Iris pigment epithelial cell (primary cell): ENCODE measurements at places on chromosomes 6 and 20.

- no peak for DNase-seq
These were observed 9.5 kb downstream of the NPEPL1 start for GRCh38 chr20:58702161-58702510.

GRCh38 chr20:56716806-56717205 lies 87.7 kb downstream of the TFAP2C start:
- DNase-seq = no peak

- peak; percentile 47 for DNase-seq
These were observed 107.5 kb downstream of the SLC22A3 start for GRCh38 chr6:160455541-160456213.

DNA sequence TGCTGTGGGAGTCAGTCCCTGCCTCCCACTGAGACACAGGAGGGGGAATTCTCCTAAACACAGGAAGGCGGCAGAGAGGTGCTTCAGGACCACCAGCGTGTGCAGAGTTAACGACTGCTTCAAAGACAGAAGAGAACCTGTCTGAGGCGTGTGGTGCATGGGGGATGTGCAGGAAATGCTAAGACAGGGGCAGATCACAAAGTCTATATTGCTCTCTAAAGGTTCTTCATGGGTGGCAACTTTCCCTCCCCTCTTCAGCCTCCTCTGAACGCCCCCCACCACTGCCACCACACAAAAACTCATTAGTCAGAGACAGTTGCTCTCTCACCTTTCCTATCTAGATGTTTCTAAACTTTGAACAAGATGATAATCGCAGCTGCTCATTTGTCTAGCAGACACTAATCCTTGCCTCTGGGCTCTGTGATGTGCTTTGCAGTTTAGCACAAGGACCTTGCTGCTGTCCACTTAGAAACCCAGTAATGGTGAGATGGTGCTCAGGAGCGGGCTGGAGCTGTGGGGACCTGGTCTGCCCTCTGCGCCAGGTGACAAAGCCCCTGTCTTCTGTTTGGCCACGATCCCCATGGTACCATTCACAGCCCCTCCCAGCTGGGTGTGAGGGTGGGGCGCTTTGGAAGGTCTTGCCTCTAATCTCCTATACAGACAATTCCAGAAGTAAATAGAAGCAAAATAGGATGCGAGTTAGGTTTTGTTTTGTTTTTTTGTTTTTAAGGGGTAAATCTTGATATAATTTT lies 219.6 kb downstream of the NRN1 start:
- no peak for DNase-seq

DNA sequence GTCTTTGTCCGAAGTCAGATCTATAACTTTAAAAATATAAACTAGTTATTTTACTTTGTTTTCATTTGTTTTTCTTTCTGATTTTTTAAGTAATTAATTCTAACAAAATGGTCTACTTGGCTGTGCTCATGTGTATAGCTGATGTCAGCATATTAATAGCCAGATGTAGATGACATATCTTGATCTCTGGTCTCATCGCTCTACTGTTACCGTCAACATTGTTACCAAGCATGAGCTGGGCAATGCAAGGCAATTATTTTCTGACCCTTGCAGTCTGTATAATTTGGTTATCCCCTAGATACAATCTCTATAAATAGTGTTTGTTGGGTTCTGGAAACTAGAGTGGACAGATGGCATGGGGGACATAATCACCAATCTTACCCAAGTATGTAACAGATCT lies 151.6 kb upstream of the PTPRK start:
- no peak for DNase-seq

- DNase-seq = no peak
These were observed 64.0 kb upstream of the RNF146 start for GRCh38 chr6:127202676-127203075.

- DNase-seq = peak; percentile 7
These were observed 20.8 kb downstream of the DAAM2 start for GRCh38 chr6:39812853-39813533.

DNA sequence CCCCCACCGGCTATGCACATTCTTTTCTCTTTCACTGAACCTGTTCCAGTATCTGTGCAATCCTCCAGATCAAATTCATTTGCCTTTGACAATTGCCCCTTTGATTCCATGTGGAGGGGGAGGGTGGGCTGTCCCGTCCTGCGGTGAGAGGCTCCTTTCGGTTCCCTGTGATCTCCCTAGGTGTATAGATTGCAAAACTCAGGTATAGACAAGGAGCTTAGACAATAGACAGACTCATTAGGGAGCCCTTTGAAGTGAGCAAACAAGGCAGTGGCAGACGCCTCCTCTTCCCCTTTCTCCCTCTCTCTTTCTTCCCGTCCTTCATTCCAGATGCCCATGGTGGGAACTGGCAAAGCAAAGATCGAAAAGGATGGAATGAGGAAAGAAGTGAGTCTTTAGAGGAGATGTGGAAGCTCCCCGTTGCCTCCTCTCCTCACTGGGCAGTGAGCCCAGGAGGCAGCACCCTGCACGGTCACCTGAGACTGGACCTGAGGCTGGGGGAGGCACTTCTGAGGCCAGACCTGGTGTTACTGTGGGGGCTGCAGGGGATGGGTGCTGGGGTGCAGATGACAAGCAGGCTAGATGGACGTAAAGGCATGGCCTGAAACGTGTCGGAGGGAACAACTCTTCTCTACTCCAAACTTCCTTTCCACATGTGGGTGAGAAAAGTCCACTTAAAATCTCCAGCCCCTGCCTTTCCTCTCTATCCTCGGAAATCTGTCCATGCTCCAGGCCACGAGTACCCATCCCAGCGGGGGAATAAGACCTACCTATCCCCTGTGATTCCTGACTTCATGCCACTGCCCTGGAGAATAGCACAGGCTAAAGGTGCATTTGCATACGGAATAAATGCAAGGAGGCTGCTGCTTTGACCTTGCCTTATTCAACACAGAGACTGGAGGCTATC lies 256.6 kb upstream of the FOXQ1 start:
- DNase-seq = no peak

- no peak for DNase-seq
These were observed 144.0 kb downstream of the BCKDHB start for GRCh38 chr6:80250391-80250997.

- no peak for DNase-seq
These were observed 33.0 kb downstream of the LMBRD1 start for GRCh38 chr6:69763763-69764162.

- no peak for DNase-seq
These were observed 36.5 kb upstream of the TNFAIP3 start for GRCh38 chr6:137830511-137830911.

- no peak for DNase-seq
These were observed 119.4 kb downstream of the AIG1 start for GRCh38 chr6:143179901-143180612.

DNA sequence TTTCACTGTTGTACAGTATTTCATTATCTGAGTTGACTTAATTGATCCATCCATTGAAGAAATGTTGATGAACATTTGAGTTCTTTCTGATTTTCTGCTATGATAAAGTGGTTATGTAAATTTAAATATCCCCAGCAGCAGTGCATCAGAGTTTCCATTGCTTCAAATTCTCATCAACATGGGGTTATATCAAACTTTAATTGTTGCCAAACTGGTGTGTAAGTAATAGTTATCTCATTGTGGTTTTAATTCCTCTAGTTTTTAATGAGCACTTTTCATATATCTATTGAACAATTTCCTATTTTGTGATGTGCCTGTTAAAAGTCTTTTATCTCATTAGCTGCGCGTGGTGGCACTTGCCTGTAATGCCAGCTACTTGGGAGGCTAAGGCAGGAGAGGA lies 18.1 kb downstream of the ZNFX1 start:
- DNase-seq = no peak

- no peak for DNase-seq
These were observed 280.2 kb downstream of the TAF4 start for GRCh38 chr20:61785567-61785816.

- DNase-seq = no peak
These were observed 219.9 kb upstream of the SSTR4 start for GRCh38 chr20:22815206-22815551.

- peak; percentile 42 for DNase-seq
These were observed 47.8 kb downstream of the ARHGAP40 start for GRCh38 chr20:38649275-38649891.

DNA sequence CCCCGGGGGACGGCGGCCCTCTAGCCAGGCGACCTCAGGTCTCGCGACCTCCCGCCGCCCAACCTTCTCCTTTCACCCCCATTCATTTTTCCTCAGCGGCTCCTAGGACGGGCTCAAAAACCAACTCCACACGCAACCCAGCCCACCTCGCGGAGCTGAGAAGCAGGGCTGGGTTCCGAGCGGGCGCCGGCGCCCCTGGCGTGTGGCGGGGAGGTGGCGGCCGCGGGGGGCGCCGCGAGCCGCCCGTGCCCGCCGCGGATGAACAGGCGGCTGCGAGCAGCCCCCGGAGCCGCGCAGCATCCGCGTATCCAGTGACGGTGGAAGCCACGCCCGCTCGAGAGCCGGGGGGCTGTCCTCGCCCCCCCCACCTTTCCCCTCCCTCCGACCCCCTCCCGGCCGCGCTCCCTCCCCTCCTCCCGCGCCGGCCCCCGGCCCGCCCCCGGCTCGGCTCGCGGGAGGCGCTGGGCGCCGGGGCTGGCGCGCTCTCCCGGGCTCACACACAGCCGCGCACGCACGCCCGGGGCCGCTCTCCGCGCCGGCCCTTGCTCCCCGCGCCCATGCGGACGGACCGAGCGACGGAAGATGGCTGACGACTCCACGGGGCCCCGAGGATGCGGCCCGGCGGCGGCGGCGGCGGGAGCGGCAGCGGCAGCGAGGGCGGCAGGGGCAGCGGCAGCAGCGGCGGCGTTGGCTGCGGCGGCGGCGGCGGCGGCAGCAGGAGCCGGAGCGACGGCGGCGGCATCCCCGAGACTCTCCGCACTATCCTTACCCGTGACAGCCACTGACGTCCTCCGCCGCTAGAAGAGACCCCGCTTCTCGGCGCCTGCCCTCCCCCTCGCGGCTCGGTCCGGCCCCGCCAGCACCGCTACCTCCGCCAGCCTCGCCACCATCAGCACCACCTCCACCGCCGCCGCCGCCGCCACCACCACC lies at the start of gene SOBP:
SOBP (plus strand) TSS at position 482 of the 930 bp plus-strand sequence. CDS start 500 bp downstream, outside the sequence.
- DNase-seq = peak; percentile 28

DNA sequence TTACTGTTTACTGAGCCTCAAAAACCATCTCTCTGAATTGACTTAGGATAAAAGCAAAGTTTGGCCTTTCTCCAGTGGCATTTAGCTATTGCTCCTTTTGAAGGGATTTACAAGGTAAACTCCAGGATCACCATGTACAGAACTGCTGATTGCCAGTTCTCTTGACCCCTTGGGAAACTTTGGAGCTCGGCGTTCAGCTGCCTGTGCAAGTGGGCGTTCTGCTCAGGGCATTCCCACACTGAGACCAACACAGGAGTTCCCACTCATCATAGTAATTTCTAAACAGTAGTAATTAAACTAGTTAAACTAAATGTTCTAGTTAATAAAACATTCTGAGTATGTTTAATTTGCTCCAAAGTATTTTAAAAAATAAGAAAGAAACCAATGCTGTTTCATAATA lies 14.9 kb downstream of the KCNQ5 start:
- DNase-seq = no peak

- peak; percentile 70 for DNase-seq
These were observed 52.6 kb downstream of the FIG4 start for GRCh38 chr6:109743739-109744138.

- DNase-seq = no peak
These were observed 40.3 kb upstream of the IRF4 start for GRCh38 chr6:351011-351866.

DNA sequence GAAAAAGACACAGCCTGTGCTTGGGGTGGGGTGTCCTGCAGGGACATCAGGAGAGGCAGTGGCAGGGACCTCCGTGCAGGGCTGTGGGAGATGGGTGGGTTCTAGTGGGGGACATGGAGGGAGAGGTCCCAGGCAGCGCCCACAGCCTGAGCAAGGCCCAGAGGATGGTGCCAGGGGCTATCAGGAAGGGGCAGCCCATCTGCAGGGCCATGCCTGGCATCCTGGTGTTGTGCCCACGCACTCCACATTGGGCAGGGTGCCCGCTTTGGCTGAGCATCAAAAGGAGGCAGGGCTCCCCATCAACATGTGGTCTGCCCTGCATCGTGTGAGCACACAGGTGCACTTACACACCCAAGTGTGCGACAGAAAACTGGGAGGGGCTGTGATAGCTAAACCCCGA lies 184.3 kb upstream of the SNX9 start:
- no peak for DNase-seq

DNA sequence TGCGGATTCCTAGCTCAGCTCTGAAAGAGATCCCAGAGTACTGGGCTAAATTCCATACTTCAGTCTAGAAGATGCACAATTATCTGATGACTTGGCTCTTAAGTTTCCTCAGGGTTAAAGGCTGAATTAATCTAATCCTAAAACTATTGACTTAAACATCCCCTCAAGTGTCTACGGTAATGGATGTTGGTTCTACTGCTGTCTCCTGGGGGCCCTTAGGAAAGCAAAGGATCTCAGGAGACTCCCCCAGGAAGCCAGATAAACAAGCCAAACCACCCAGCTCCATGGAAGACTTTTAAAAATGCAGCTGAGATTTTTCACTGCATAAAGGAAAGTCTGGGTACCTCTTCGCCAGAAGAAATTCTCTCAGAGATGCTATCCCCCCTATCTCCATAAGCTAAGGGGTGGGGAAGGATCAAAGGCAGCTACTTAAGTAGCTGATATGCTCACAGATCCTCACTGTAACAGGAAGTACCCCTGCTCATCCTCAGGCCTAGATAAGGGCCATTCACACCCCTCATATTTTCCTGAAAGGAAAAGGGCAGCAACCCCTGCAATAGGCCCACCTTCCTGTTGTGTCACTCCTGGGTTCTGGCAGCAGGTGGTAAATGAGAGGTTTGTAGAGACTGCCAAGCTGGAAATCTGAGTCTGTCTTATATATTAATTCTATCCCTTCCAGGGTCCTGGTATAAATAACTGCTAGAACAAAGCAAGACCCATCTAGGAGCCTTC lies 9.3 kb downstream of the NDRG3 start:
- DNase-seq = no peak

- peak; percentile 57 for DNase-seq
These were observed 46.4 kb upstream of the SPDEF start for GRCh38 chr6:34602318-34603111.

DNA sequence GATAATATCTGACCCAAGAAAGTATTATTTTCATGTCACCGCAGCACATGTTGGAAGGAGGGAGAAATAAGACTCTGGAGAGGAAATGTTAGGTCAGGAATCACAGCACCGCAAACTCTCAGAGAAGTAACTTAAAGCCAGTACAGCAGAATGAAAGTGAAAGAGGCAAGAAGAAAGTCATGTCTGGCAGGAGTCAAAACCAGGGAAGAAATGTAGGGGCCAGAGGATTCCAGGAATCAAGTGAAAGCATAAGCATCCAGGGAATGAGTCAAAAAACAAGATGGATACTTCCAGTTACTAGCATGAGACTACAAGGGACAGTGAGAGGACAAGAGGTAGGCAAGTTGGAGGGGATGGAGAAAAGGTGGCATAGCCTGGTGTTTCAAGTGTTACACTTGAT lies 80.4 kb downstream of the AK9 start:
- DNase-seq = peak; percentile 11

GRCh38 chr6:17589406-17590096 lies 10.6 kb upstream of the FAM8A1 start:
- DNase-seq = peak; percentile 91

GRCh38 chr20:35271904-35272303 lies 6.0 kb downstream of the MMP24OS start:
- peak; percentile 78 for DNase-seq

- DNase-seq = no peak
These were observed 89.7 kb upstream of the TAB2 start for GRCh38 chr6:149227796-149228195.
